GM04503 (cell line): ENCODE measurements at places on chromosomes 7 and 10.

GRCh38 chr7:120724448-120724847 lies 133.5 kb downstream of the TSPAN12 start:
- no peak for DNase-seq

DNA sequence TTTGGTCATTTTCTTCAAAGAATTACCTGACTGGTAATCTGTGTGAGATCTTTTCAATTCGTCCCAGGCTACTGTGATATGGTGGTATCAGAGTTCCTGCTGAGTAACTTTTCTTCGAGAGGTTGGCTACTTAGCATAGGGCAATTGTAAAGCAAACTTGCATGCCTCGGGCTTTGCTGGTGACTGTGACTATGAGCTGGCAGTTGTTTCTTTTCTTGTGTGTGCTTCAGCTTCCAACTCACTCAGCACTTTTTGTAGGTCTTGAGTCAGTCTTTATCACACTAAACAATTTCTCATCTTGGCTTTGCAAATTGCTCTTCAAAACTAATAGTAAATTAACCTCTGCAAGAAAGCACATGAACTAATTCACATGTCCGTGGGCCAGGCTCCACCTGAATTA lies 44.3 kb downstream of the PRR15 start:
- no peak for DNase-seq

DNA sequence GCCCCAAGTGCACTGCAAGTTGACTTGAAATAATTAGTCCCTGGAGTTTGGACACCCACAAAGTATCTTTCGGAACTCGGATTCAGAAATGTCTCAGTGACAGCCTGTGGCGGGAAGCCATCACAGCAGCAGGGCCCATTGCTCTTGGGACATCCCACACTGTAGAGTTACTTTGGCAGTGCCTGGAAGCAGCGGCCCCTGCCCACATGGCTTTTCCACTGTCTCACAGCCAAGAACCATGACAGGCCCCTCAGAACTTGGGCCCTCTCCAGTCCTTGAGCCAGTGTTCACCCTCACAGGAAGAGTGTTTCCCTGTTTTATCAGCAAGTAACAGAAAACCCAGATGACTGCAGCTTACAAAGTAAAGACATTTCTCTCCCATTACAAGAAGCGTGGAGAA lies 477.0 kb upstream of the GALNT17 start:
- no peak for DNase-seq

GRCh38 chr7:100604976-100605911 lies 3.1 kb downstream of the PCOLCE start:
- DNase-seq = no peak

DNA sequence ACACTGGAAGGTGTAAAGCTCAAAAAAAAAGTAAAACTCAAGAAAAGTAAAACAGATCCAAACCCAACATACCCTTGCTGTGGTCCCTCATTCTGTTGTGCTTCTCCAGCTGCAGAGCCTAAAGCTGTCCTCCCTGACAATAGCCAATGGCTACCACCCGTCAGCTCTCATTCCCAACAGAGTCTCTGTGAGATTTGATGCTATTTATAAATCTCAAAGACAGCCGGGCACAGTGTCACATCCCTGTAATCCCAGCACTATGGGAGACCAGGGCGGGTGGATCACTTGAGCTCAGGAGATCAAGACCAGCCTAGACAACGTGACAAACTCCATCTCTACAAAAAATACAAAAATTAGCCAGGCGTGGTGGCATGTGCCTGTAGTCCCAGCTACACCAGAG lies 116.0 kb downstream of the KMT2E start:
- no peak for DNase-seq

- peak; percentile 58 for DNase-seq
Observed at GRCh38 chr7:69256634-69257081, 341.6 kb upstream of the AUTS2 start.

- DNase-seq = no peak
Observed at GRCh38 chr10:54800741-54801421, at the start of gene PCDH15. PCDH15 (minus strand) TSS chr10:54801231; CDS start chr10:54664262, 136,969 bp downstream.

GRCh38 chr7:1609023-1609422 lies 39.2 kb upstream of the PSMG3 start:
- DNase-seq = no peak

DNA sequence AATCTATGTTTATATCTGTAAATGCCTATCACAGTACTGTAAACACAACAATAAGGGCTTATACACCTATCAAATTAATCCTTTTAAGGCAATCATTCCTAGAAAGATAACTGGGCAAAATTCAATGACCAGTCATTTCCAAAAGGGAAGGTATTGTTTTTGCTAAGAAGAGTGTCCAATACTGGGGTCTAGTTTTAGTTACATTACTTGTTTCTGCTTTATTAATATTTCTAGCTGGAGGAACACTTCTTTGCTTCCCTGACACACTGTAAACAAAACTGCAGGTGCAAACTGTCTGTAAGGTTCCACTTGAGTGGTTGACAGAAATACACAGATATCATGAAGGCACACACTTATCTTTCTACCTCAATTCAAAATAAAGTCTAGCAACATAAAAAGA lies 84.2 kb upstream of the FAM133B start:
- DNase-seq = no peak

DNA sequence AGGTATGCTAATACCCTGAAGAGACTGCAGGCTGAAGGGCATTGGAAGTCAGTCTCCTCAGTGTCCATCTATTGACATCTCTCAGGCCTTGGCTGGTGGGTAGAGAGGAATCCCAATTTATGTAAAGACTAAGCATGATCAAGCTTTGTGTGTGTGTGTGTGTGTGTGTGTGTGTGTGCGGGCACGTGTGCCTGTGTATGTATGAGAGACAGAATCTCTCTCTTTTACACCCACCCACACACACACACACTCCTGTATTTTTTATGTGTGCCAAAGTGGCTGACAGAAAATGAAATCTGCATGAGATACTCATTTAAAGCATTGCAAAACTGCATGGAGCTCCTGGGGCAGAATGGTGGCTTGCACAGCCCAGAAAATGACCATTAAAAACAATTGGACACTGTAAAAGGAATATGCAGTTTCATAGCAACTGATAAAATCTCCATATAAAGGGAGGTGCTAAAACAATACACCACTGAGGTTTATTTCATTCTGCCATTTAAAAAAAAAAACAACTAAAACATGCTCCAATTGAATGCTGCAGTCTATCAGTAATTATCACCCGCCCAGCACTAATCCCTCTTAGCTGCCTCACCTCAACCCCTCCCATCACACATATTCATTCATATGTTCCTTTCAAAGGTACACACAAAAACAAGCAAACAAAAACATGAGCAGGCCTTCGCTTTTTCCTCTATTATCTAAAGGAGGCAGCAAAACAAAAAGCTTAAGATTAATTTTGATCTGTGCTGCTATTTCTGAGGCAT lies 385.0 kb downstream of the KCNMA1 start:
- no peak for DNase-seq

DNA sequence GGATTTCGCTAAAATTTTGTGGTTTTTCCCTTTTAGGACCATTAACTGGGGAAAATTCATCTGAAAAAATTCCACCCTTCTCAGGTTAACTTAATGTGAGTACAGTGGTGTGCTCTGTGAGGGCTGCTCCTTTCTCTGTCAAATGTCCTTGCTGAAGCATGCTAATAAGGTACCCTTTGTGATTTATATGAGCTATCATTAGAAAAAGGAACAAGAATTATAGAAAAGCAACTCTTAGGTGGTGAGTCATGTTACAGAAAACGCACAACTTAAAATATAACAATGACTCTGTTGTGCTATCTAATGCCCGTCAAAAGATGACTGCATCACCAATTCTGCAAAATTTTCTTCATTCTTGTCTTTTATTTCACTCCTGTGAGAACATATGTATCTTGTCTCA lies 162.0 kb upstream of the MAGI2 start:
- DNase-seq = no peak

DNA sequence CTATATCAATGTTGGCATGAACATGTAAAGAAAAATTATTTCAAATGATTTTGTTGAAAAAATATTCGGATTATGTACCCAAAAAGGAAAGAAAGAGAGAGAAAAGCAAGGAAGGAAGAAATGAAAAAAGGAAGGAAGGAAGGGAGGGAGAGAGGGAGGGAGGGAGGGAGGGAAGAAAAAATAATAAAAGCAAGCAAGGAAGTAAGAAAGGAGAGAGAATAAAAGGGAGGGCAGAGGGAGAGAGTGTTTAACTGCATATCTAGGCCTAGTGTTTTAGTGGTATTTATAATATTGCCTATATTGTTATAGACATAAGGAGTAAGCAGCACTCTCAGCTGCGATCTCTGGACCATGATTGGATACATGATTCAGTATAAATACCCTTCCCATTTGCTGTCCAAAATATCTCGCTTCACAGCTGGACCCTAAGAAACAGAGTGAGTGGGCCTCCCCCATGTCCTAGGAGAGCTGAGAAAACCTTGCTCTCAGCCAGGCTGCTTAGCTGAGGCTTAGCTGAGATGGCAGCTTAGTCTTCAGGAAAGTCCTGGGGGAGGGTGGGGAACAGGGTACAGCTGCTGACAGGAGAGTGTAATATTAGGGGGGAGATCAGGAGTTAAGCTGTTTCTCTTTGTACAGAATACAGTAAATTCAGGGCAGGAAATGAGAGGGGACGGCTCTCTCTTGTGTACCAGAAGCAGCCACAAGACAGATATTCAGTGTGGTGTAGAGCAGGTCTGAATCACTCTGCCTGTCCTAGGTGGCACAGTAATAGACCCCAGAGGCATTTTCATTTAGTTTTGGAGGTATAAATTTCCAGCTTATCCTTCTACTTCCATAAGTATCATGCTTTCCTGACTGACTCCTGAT lies 66.8 kb upstream of the TARP start:
- DNase-seq = no peak

GRCh38 chr7:16719699-16720098 lies 33.9 kb upstream of the TSPAN13 start:
- DNase-seq = no peak

- DNase-seq = no peak
Observed at GRCh38 chr10:28722065-28722803, 44.9 kb downstream of the BAMBI start.

- no peak for DNase-seq
Observed at GRCh38 chr7:101333912-101334311, 12.3 kb upstream of the IFT22 start.

- DNase-seq = no peak
Observed at GRCh38 chr7:145106001-145106400, 270.1 kb upstream of the TPK1 start.

DNA sequence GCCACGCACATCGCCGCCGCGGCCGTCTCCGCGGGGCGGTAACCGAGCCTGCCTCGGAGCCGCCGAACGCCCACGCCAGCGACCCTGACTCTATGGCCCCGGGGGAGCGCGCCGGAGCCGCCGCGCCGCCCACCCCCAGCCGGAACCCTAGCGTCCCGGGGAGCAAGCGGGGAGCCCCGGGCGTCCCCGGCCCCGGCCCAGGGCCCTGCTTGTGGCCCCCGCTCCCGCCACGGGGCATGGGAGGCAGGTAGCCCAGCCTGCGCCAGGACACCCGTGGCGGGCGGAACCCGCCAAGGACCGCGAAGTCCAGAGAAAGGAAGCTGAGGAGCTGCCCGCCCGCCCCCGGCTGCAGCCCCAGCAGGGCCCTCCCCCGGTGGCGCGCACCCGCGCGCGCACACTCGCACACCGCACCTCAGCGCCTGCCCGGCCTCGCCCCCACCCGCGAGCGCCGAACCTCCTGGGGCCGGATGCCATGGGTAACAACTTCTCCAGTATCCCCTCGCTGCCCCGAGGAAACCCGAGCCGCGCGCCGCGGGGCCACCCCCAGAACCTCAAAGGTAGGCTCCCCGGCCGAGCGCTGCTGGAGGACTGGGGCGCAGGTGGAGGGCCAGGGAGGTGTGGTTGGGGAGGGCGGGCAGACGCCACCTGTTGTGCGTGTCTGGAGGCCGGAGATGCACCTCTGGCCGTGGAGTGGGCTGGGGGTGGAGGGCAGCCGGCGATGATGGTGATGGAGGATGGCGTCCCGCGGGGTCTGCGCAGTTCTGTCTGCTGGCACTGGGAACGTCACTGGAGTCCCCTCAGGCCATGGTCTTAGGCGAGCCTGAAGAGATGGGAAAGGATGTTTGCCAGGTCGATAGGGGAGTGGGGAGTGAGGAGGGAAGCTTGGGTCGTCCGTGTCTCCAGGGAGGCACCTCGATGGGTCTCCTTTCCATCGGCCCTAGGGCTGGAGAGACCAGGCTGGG lies 692 bp downstream of the NEURL1 start:
- DNase-seq = no peak

DNA sequence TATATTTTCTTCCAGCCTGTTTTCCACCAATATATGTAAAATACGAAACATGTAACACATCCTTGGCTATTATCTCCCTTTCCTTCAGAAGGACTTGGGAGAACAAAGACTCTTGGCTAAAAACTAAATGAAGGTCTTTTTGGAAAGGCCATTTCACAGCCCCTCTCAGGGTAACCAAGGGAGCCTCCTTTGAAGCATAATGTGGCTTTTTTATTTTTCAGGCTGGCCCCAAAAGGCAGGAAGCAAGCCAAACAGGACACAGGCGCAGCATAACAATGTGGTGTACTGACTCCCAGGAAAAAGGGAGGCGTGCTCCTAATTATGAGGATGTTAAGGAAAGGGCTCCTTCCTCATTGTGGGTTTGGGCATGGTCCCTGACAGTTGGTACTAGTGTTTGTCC lies 30.3 kb upstream of the CCSER2 start:
- no peak for DNase-seq

- DNase-seq = no peak
Observed at GRCh38 chr7:113768387-113768786, 150.4 kb downstream of the PPP1R3A start.

DNA sequence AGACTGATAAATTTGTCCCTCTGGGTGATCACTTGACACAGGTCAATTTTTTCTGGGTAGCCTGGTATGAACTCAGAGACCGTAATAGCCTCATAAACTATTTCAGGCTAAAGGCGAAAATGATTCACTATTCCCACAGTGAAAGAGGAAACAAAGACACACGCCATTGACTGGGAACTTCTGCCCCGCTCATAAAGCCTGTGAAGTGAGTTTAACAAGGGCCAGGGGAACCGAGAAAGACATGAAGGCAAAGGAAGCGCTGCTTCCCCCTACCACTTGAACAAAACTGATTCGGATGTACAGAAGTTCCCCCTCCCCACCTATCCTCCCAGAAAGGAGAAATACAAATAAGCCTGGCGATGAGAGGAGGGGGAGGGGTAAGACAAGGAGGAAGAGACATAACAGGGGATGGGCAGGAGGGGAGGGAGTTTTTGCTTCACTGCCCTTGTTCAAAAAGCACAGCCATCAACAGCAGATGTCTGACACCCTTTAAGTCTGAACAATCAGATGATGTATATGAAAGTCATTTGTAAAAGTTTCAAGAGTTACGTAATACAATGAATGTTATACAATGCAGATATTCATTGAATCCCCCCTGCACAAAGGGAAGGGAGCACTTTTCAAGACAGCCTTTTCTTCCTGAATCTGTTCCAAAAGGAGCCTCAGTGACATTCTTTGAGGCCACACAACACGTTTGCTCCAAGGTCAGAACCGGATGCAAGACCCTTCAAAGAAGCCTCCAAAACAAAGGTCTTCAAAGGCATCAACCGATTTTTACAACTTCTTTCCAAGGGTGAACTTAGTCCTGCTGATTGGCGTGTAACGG lies 734 bp downstream of the ABCB4 start:
- peak; percentile 32 for DNase-seq

- DNase-seq = no peak
Observed at GRCh38 chr7:135710417-135711138, 17.4 kb downstream of the SLC13A4 start.

- DNase-seq = no peak
Observed at GRCh38 chr7:92758796-92759431, 77.5 kb downstream of the CDK6 start.

GRCh38 chr7:113331155-113331898 lies 213.0 kb upstream of the SMIM30 start:
- DNase-seq = no peak

- no peak for DNase-seq
Observed at GRCh38 chr10:43194266-43194665, 56.0 kb downstream of the CSGALNACT2 start.

GRCh38 chr10:30558411-30558810 lies 71.1 kb downstream of the LYZL2 start:
- DNase-seq = no peak
